ENCODE measurements at places on chromosomes 4 and X. TPM values are rescaled to one million over a fixed set of nuclear protein-coding genes. Genes with fewer than 3 reads are reported as not detected.

HTATSF1 gene
- 61.5 TPM for total RNA-seq

INPP4B gene
- total RNA-seq: 4.8 TPM

NAT8L gene
- 8.6 TPM for total RNA-seq

ODAPH gene
- total RNA-seq: not detected

FSTL5 gene
- not detected for total RNA-seq

GNPDA2 gene
- total RNA-seq: 7.9 TPM

SOWAHB gene
- 0.05 TPM for total RNA-seq
